ENCODE measurements at places on chromosomes 3 and 15.

DNA sequence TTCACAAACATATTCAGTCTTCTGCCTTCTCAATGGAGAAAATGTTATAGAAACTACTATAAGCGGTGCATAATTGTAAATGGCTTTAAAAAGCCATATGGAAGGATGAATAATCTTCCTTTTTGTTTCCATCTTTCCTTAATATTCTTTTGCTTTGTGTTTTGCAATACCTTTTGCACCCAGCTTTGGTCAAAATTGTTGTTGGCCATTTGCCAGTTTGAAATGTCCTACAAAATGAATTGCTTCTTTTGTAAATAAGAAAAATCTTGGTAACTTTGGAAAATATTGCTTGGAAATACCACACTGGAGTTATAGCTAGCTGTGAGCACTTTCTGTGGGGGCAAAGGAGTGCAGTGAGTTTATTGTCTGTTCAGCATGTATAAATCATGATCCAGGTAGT is 93.5 kb upstream of the NR2F2 start:
- DNase-seq: no peak

- DNase-seq: no peak
Observed at GRCh38 chr3:122343654-122344053, 18.6 kb downstream of the CSTA start.

GRCh38 chr3:50154840-50155490 is at the start of gene SEMA3F:
SEMA3F (plus strand) TSS chr3:50155324; CDS start chr3:50159623, 4,299 bp downstream.
- DNase-seq: peak; percentile 66

DNA sequence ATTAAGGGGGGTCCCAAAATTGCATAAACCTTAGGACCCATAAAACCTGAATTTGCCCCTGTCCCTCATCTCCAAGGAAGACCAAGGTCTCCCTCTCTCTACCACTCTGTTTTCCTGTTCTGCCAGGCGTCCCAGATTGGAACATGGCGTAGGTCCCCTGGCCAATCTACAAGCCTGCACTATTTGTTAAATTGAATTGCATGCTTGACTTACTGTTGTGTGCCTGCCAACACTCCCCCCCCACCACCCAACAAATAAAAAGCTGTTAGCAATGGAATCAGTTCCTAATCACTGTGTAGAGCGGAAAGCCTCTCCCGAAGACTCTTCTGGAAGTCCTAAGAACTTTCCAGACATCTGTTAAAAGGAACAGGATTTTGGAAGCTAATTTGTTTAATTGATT is 11.7 kb downstream of the CTXND1 start:
- DNase-seq: no peak

- DNase-seq: no peak
Observed at GRCh38 chr15:78325092-78325843, 14.9 kb upstream of the CRABP1 start.

DNA sequence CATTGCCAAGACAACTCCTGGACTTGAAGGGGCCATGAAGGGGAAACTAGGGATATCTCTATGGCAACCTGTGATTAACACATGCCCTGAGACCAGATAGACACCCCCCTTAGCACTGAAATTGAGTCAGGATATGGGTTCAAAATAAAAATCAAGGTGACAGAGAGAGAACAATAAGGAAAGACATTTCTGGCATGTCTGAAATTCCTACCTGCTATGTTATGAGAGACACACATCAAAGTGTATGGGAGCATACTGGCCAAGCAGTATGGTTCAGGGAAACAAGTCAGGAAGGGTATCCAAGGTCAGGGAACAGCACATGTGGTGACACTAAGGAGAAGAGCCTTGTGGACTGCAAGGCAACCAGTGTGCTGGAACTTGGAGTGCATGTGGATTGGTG is 388.7 kb downstream of the SHQ1 start:
- DNase-seq: no peak

- no peak for DNase-seq
Observed at GRCh38 chr3:33855884-33856546, 57.6 kb downstream of the PDCD6IP start.

DNA sequence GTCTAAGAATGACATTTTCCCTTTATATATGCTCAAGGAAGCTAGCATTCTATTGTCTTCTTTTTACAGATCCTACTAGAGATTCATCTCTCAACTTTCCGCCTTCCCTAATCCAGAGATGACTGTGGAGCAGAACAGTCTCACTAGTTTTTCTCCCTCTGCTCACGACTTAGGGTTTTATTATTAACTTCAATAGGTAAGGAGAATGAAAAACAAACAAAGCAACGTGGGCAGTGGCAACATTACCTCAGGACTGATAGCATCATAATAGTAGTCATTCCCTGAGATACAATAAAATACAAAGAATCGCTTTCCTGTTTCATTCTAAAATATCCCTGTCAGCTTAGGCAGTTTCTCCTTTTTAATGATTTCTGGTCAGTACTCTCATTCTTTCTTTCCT is 154.3 kb upstream of the PLAAT1 start:
- no peak for DNase-seq

DNA sequence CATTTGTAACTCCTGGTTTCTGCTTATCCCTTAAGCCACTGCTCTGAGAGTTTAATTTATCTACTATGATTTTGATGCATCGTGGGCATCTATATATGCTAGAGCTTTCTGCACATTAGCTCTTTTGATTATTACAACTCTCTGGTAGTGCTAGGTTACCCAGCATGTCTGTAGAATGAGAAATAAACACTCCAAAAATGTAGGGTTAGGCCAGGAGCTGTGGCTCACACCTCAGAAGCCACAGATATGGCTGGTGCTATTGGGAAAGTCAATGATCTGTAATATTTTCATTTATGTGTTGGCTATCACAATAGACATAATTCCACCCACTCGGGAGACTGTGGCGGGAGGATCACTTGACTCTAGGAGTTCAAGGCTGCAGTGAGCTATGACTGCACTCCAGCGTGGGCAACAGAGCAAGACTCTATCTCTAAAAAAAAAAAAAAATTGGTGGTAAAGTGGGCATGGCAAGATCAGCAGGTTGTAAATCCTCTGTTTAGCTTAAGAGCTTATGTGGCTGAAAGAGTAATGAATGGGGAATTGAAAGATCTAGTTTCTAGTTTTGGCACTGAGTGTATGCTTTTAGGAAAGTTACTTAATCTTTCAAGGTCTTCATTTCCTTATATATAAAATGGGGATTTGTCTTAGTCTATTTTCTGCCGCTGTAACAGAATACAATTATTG is 6.3 kb downstream of the TIGIT start:
- no peak for DNase-seq

GRCh38 chr3:182364723-182365650 is 428.3 kb upstream of the ATP11B start:
- no peak for DNase-seq

- DNase-seq: no peak
Observed at GRCh38 chr15:87597346-87598052, 659.0 kb downstream of the NTRK3 start.

- DNase-seq: no peak
Observed at GRCh38 chr15:48806151-48806550, 4.7 kb downstream of the CEP152 start.

DNA sequence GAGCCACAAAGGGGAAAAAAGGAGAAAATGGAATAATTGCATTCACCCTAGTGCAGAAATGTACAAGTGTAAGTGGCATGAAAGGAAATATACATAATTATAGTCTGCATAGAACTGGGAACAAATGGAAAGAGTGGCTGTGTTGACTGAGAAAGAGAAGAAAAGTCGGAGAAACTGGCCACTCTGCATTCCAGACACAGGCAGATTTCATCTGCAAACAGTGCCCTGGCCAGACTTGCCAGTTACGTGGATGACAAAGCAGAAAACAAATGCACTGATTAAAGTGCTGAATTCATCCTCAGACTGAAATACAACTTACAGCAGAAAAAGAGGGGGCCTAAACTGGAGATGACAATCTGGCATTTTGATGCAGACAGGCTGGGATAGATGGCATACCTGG is 129.8 kb downstream of the FGF12 start:
- no peak for DNase-seq

DNA sequence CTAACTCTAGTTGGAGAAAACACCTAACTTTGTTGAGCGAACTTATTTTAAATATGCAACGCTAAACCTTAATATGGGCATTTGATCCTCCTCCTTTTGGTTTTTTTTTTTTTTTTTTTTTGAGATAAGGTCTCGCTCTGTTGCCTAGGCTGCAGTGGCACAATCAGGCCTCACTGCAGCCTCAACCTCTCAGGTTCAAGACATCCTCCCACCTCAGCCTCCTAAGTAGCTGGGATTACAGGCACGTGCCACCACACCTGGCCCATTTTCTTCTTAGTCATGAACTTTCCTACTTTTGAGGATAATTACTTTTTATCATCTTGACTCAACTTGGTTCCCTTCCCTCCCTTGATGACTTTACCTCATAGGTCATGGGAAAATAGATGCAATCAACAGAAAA is 3.9 kb downstream of the NUSAP1 start:
- DNase-seq: no peak

DNA sequence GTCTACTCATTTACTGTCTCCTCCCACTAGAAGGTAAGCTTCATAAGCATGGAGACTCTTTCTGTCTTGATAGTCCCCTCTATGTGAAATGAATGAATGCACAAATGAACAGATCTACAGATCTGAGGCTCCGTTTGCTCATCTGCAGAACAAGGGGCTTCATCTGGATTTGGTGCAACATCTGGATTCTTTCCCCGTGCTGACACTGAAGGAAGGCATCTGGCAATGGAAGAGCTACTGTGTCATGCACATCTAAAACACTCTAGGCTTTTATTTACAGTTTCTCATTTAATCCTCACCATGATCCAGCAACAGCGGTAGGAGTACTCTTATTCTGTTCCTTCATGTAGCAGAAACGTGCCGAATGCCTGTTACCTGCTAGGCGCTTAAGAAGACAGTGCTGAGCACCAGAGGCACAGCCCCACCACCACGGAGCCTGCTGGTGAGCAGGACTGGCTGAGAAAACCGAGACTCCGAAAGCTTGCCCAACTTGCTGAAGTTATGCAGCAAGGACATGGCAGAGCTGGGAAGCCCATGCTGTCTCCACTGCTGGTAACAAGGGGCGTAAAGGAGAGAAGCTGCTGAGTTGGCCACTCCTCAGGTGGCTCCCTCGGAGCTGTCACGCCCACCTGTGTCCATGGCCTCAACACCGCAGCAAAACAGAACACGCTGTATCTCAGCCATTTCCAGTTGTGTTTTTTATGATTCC is 31.1 kb downstream of the LSM3 start:
- DNase-seq: no peak

DNA sequence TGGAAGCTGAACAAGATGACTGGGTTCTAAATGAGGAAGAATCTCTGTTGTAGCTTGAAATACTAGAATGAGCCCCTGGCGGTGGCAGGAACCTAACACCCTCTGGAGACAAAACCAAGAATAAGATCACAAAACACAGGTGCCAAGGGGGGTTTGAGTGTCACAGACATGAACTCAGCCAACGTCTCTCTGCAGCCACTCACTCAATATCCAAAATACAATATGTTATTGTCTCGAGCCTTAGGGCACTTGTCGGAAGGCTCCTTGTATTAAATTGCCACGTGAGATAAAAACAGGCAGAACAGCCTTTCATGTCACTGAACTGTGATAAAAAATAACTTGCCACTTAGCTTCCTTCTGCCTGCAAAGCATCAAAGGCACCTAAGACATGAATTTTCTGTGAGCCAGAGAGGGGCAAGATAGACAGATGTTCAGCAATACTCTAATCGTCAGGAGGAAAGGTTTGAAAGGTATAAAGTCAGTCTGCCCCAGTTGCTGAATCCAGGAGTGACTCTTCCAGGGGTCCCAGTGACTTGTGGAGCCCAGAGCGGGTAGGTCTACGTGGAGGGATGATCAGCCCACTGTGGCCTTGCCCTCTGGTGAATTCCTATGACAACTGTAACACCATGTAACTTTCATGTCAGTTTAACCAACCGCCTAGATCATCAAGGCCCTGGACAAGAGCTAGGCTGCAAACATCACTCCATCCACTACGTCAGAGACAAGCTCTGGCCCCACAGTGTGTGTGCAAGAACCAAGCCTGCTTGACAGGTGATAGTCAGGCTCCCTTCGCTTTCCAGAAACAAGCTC is 165.2 kb downstream of the OSBPL10 start:
- no peak for DNase-seq

- no peak for DNase-seq
Observed at GRCh38 chr3:167246252-167246651, 133.8 kb downstream of the ZBBX start.

GRCh38 chr3:16337856-16338540 is 73.0 kb downstream of the OXNAD1 start:
- DNase-seq: peak; percentile 36

DNA sequence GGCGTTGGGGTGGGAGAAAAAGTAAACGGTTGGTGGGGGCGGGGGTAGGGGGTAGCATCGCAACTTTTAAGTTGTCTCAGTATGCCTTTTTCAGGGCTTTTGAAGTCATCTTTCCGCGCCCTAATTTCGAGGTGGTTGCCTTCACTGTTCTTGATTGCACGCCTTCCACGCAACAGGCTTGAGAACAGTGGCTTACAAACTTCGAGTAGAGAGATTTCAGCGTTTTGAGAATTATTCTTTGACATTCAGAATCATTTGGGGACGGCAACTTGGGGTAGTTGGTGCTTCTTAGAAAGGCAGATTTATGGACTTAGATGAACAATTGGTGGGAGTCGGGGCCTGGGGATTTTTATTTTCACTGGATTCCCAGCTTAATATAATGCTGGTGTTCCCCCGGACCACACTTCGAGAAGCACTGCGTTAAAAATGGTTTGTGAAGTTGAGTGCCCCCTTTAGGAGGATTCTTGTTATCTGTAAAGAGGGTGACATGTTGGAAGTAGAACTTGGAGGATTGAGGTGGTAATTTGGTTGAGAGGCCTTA is 880 bp downstream of the PPP4R2 start:
- peak; percentile 36 for DNase-seq

- peak; percentile 22 for DNase-seq
Observed at GRCh38 chr3:132029182-132029902, 5.5 kb downstream of the CPNE4 start.

- no peak for DNase-seq
Observed at GRCh38 chr3:50215529-50215928, 10.5 kb downstream of the SLC38A3 start.

DNA sequence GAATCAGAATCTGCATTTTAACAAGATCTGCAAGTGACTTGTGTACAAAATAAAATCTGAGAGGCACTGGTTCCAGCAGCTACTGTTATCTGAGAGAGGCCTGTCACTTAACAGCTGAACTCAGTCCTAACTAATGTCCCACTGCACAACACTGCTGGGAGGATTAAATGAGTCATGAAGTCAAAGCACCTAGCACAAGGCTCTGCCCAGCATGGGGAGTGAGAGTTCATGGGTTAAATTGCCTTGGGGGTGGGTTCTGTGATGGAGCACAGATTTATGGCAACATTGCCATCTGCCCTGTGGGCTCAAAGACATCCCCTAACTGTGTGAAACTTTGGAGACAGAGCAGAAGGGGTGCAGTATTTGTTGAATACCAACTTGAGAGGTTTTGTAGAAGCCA is 250.9 kb downstream of the PLCL2 start:
- DNase-seq: no peak

GRCh38 chr3:37997342-37997741 is 6.8 kb downstream of the VILL start:
- no peak for DNase-seq

All from stimulated activated CD4-positive, alpha-beta T cell treated with anti-CD3 and anti-CD28 coated beads, Interleukin-4, amount 100 ng/mL, for 4 hours (primary cell).